ENCODE measurements at places on chromosomes 1 and 21.

- no peak for DNase-seq
Measured at GRCh38 chr1:214707306-214708087, 104.5 kb downstream of the CENPF start.

GRCh38 chr21:36606287-36606982 lies 92.5 kb upstream of the SIM2 start:
- no peak for DNase-seq

DNA sequence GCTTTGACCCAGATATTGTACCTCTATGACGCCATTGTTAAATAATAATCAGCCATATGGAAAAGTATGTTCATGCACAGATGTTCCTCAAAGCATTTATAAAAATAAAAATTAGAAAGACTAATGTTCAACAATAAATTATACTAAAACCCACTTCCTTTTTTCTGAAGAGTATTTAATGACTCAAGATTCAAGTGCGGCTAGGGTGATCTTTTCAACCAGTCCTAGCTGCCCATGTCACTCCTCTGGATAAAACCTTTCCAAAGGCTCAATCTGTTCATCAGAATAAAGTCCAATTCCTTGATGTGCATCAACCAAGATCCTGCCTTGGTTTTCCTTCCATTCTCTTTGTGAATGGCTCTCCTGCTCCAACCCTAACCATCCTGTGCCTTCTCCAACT lies 292.0 kb downstream of the VAV3 start:
- no peak for DNase-seq

DNA sequence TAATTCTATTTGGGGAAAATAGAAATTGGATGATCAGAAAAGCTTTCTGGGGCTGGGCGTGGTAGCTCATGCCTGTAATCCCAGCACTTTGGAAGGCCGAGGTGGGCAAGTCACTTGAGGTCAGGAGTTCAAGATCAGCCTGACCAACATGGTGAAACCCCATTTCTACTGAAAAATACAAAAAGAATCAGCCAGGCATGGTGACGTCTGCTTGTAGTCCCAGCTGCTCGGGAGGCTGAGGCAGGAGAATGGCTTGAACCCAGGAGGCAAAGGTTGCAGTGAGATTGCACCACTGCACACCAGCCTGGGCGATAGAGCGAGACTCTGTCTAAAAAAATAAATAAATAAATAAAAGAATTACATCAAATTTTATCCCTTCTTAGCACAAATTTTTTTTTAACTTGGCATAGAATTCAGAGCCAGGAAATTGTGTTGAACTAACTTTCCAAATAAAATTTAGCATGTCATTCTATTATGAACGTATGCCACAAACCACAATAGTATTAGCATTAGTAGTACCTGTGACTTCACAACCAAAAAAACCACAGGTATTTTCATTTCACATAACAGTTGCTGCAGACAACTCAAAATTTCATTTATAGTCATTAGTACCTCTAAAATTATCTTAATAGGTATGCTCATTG lies 4.5 kb upstream of the ANKRD13C start:
- no peak for DNase-seq

GRCh38 chr1:12588695-12589094 lies 29.3 kb downstream of the DHRS3 start:
- DNase-seq: no peak

GRCh38 chr21:39022863-39023693 lies 160.2 kb downstream of the PSMG1 start:
- peak; percentile 91 for DNase-seq

DNA sequence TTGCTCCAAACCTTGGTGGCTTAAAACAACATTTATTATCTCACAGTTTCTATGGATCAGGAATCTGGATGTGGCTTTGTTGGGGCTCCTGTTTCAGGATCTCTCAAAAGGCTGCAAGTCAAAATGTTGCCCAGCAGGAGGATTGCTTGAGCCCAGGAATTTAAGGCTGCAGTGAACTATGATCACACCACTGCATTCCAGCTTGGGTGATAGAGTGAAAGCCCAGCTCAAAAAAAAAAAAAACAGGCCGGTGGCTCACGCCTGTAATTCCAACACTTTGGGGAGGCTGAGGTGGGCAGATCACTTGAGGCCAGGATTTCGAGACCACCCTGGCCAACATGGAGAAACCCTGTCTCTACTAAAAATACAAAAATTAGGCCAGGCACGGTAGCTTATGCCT lies 30.0 kb downstream of the BCAS2 start:
- no peak for DNase-seq

- no peak for DNase-seq
Measured at GRCh38 chr1:159334797-159335196, 32.7 kb downstream of the FCER1A start.

DNA sequence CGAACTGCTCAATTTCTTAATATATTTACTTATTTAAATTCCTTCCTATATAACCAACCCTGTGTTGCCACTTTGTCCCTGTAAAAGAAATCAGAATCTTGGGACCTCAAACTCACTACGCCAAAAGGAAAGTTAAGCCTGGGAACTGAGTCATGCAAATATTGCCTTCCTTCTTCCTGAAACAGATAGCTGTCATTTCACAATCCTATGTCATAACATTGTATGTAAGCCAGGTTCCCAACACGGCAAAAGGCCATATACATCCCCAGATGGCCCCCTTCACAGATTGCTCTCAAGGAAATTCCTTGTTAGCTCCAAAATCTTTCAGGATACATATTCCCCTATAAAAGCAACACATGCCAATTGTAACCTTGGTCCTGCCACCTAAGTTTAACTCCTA lies 39.7 kb downstream of the C21orf91 start:
- no peak for DNase-seq

GRCh38 chr1:209620487-209620884 lies 31.7 kb downstream of the LAMB3 start:
- DNase-seq: no peak

GRCh38 chr1:205304695-205305070 lies 16.9 kb downstream of the NUAK2 start:
- DNase-seq: no peak

DNA sequence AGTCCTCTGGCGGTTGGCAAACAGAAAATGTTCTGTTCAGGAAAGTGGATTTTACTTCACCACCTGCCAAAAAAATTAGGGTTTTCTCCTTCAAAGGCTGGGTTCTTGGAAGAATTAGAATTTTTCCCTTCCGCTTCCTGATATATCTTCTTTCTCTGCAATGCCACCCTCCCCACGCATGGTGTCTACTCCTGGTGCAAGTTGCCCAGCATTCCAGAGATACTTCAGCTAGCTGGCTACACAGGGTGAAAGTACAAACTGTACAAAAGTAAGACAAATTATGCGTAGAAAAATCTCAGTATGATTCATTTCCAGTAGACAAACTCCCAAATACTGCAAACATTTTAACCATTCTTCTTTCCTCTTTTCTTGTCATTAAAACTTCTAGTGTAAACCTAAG lies 430.1 kb upstream of the ESRRG start:
- no peak for DNase-seq

Measured in NCI-H1092 treated with DMSO at 0.1 percent for 48 hours (cell line).